ENCODE measurements at places on chromosomes 3 and 15.

DNA sequence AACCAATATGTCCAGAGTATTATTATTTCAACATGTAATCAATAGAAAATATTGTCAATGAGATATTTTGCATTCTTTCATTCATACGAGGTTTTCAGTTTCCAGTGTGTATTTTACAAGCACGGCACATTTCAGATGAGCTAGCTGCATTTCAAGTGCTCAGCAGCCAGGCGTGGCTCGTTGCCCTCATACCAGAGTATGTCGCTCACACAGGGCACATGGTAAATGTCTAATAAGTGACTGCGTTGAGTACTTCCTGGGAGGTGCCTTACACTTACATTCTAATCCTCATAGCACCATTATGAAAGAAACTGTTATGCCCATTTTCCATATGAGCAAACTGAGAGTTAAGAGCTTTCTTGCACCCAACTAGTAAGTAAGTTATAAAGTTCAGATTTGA lies 47.4 kb downstream of the TMEM266 start:
- no peak for DNase-seq

GRCh38 chr15:73686781-73687256 lies 2.6 kb downstream of the CD276 start:
- no peak for DNase-seq

- no peak for DNase-seq
Measured at GRCh38 chr15:40072216-40072990, 33.4 kb upstream of the SRP14 start.

- DNase-seq, result no peak
Measured at GRCh38 chr3:73745526-73746191, 120.9 kb upstream of the PDZRN3 start.

- DNase-seq, result no peak
Measured at GRCh38 chr15:44308415-44308814, 19.9 kb downstream of the GOLM2 start.

DNA sequence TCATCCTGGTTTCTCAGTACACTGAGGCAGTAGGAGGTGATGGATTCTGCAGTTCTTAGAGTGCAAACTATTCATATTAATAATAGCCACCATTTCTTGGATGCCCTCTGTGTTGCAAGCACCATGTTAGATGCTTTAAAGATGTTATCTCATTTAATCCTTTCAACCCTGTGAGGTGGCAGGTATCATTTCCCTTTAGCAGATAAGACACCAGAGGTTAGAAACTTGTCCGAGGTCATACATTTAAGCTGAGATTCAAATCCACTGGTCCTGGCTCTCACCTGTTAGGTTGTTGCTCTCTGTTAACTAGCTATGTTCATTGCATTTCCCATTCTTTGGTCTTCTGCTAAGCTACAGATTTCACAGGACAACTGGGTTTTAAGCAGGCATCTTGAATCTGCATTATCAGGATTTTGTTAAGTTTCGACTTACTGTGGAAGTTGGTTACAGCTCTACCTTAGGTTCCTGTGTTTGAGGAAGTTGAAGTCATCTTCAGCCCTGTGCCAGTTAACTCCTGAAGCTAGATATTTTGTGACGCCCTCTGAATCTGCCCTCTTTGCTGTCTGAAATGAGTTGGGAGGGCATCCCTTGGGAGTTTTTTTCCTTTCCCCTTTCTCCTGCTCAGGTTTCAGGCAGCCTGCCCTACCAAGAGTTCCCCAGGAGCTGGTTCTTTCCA lies 6.4 kb downstream of the PDE8A start:
- no peak for DNase-seq

Data from NCI-H1436 treated with DMSO at 0.1 percent for 48 hours (cell line).